ENCODE measurements at places on chromosomes 16 and 17.

- peak; percentile 82 for DNase-seq
Observed at GRCh38 chr17:62626719-62627218, 701 bp upstream of the MRC2 start.

DNA sequence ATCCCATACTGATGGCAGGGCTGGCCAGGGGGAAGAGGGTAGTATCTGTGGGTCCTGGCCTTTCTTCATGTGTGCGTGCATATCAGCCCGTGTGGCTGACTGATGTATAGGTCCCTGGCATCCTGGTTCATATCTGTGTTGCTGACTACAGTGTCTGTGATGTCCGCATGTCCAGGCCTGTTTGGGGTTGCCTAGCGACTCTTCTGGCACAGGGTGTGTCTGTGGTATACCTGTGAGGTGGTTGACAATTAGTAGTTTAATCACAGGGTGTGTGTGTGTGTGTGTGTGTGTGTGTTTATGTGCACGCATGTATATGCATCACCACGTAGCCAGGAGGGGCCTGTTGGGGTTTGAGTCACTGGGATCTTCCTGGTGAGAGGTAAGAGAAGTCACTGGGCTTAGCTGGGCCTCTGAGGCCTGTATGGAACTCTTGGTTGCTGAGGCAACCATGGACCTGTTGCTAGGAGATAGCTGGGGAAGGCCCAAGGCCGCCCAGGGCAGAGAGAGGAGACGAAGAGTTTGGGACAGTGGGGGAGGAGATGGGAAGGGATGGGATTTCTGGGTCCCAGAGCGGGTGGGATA is 603 bp upstream of the TMEM95 start:
- DNase-seq, result peak; percentile 70

DNA sequence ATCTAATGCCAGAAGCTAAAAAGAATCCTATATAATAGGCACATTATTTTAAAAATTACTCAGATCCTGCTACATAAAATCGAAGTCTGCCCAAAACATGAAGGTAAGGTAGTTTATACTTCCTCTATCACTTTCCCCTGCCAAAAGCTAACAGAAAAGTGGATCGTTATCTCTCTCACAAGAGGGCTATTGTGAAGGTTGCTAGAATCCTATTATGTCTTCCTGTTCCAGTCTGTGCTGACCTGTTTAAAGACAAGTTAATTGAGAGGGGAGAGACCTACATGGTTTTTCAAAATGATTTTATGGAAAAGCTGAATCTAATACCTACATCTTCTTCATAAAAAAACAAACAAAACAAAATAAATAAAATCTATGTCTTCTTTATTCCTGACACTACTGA is 1410.9 kb upstream of the CDH8 start:
- no peak for DNase-seq

DNA sequence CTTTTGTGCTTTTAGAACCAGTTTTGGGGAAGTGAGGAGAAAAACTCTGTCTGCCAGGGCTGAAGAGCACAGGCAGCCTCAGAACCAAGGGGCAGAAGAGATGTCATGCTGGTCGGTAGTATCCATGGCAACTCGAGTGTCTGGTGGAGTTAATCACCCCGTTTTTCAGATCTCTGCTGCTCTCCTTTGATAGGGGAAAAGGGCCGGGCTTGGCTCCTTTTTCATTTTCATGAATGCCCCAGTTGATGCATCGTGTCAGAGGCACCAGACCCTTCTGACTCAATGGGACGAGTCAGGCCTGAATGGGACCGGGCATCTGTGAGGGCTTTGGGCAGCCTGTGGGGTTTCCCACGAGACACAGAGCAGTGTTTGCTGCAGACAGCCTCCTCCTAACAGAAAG is 304.6 kb downstream of the ABCC12 start:
- DNase-seq, result peak; percentile 10

DNA sequence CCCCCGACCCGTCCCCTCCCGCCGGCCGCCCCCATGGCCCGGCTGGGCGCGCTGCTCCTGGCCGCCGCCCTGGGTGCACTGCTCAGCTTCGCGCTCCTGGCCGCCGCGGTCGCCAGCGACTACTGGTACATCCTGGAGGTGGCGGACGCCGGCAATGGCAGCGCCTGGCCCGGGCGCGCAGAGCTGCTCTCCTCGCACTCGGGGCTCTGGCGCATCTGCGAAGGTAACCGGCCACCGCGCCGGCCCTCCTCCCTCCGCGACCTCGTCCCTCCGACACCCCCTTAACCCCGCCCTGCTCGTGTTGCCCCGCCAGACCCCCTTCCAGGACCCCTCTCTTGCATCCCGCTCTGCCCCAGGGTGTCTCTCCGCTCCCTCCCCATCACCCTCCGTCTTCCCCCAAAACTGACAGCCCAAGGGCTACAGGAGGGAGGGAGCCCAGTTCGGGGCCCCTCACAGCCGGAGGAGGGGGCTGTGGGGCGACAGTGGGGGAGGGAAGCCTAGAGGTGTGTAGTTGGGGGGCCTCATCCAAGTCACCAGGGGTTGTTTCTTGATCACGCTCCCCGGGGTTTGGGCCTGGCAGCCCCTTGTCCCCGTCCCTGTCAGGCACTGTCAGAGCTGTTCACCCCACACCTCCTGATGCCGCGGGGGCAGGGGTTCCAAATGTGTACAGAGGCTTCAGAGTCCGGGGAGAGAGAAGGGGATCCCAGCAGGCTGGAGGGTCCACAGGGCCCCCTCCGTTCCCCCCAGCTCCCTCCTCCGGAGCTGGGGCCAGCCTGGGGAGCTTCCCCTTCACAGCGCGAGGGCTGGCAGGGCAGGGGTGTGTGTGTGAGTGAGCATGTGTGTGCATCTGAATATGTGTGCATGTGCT is 794 bp downstream of the TMEM235 start:
- no peak for DNase-seq

DNA sequence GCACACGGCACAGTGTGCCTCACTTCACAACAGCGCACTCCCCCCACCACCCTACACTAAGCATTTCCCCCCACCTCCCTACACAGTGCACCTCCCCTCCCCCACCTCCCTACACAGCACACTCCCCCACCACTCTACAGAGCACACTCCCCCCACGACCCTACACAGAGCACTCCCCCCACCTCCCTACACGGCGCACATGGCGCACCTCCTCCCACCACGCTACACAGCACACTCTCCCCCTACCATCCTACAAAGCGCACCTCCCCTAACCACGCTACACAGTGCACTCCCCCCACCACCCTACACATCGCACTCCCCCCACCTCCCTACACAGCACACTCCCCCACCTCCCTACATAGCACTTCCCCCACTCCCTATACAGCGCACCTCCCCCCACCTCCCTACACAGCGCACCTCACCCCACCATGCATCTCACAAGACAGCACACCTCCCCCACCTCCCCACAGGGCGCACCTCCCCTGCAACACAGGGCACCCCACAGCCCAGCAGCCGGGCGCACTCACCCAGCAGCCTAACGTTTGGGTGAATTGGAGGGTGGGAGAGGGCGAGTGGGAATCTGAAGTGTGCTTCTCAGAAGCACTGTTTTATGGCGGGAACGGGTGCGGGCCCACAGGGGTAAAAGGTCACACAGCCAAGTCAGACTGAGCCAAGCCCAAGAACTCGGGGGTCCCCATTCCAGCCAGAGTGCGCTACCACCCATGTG is 10.3 kb downstream of the KNOP1 start:
- no peak for DNase-seq

- DNase-seq, result peak; percentile 75
Observed at GRCh38 chr17:82551779-82552457, 32.4 kb downstream of the FOXK2 start.

DNA sequence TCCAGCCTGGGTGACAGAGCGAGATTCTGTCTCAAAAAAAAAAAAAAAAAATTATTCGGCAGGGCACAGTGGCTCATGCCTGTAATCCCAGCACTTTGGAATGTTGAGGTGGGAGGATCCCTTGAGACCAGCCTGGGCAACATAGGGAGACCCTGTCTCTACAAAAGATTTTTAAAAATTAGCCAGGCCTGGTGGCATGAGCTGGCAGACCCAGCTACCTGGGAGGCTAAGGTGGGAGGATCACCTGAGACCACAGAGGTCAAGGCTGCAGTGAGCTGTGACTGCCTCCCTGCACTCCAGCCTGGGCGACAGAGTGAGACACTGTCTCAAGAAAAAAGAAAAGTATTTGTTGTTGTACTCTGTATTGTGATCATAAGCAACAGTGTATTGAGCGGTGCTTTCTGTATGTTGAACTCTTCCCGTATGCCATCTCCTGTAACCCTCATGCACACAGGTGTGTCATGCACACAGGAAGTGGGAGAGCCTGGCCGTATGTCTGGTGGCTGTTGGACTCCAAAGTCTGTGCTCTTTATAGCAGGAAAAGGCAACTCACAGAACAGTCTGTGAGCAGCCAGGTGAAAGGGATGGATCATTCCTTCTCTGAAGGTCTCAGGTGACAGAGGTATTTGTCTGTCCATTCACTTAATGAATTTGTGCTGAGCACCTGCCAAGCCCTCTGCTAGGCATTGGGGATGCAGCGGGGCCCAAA is 17.1 kb downstream of the CDH1 start:
- no peak for DNase-seq

GRCh38 chr16:69873783-69874182 is 77.4 kb upstream of the CLEC18A start:
- DNase-seq, result no peak

DNA sequence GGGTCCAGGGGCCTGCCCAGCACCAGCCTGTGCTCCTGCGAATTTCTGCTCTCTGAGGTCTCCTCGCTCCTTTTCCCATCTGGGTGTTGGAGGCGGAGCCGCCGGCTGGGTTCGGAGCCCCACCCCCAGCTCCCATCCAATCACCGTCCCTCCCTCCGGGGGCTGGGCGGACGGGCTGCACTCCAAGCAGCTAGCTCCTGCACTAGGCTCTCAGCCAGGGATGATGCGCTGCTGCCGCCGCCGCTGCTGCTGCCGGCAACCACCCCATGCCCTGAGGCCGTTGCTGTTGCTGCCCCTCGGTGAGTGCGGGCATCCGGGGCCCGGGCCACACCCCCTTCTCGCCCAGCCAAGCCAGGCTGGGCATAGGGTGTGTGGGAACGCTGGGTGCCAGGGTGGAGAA is at the start of gene NRN1L:
TSS of gene NRN1L (plus strand) at position 202 of the 400 bp plus-strand sequence. CDS start at position 221, 19 bp downstream.
- peak; percentile 84 for DNase-seq

GRCh38 chr16:24896439-24896838 is 50.7 kb downstream of the SLC5A11 start:
- DNase-seq, result no peak

DNA sequence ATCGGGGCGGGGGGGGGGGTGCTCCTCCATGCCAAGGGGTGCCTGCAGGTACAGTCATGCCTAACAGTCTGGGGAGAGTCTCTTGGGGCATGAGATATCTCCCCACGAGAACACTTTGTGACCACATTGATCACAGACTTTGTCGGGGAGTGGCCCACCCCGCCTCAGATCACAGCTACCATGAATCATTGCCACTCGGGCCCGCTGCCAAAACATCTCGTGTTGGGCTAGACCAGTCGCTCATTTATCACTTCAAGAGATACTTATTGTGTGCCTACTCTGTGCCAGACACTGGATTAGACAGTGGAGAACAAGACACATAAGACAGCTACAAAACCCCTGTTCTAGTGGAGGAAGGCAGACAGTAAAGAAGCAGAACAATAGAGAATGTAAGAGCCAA is 72.6 kb downstream of the CLEC16A start:
- peak; percentile 75 for DNase-seq

- DNase-seq, result no peak
Observed at GRCh38 chr17:66717641-66718058, 117.3 kb upstream of the CACNG5 start.

DNA sequence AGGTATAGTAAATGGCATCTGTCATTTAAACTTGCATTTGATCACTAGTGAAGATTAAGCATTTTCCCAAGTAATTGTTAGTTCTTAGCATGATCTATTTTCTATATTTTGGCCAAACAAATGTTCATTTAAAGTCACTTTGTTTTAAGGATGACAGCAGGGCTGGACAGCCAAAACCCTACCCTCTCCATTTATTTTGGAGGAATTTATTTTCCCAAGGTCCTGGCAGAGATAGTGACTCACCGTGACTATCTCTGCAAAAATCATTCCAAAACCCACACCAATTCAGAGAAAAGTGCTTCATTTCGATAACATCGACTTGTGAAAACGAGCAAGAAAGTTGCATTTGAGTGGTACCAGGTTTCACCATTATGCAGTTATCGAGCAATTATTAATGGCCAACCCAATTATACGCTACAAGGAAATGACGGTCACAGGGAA is 665 bp upstream of the AKAP1 start:
- DNase-seq, result no peak

- no peak for DNase-seq
Observed at GRCh38 chr17:74465378-74466110, 890 bp upstream of the CD300A start.

GRCh38 chr16:83040174-83040573 is 413.4 kb downstream of the CDH13 start:
- peak; percentile 79 for DNase-seq

GRCh38 chr17:63809970-63810369 is 17.3 kb upstream of the PSMC5 start:
- DNase-seq, result no peak

- DNase-seq, result no peak
Observed at GRCh38 chr16:67988675-67989074, 8.4 kb upstream of the DPEP3 start.

DNA sequence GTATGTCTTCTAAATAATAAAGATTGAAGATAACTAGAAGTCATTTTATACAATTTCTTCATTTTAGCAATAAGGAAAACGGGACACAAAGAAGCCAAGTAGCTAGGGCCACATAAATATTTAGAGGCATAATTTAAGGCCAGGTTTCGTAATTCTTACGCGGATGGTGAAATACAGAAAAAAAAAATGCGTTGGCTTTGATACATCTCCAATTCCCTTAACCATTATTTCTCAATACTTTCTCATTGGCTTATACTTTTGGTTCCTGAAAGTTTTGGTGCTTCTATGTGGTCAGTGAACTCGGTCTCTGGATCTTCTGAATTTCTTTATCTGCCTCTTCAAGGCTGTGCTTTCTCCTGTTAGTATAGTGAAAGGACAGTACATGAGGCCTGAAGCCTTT is 888.1 kb downstream of the KCNJ2 start:
- no peak for DNase-seq

DNA sequence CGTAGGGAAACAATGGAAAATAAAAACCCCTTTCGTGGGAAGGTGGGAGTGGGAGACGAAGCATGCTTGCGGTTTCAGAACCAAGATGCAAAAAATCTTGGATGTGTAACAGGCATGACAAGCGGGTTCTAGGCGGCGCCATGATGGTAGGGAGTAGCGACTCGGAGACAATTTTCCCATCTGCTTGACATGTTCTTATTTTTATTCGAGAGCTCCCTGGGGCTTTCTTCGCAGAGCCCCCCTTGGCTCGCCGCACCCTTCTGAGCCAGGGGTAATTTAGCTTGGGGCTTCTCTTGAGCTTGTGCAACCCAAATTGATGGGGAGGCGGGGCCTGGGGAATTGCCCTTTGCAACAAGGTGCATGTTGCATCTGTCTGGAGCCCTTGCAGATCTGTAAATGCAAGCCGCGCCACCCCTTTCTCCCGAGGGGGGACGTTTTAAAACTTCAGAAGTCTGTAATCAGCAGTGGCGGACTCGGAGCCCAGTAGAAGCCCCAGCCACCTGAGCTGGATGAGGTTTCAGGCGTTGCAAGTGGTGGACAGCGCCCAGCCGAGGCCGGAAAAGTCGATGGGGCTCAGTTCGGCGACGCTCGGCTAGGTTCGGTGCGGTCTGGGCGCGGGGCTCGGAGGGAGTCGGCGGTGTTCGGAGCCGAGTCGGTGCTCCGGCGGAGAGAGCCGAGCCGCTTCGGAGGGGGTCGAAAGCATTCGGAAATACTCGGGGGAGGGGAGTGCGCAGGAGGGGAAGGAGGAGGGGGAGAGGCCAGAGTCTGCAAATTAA is 2.9 kb downstream of the GNAO1 start:
- peak; percentile 69 for DNase-seq

- no peak for DNase-seq
Observed at GRCh38 chr17:6126768-6127167, 56.6 kb downstream of the WSCD1 start.
